ENCODE measurements at places on chromosomes 11 and 22.

GRCh38 chr11:122813176-122813893 is 25.0 kb upstream of the CRTAM start:
- DNase-seq: no peak

- DNase-seq: no peak
These were observed 62.9 kb downstream of the FAM83F start for GRCh38 chr22:40057652-40058051.

DNA sequence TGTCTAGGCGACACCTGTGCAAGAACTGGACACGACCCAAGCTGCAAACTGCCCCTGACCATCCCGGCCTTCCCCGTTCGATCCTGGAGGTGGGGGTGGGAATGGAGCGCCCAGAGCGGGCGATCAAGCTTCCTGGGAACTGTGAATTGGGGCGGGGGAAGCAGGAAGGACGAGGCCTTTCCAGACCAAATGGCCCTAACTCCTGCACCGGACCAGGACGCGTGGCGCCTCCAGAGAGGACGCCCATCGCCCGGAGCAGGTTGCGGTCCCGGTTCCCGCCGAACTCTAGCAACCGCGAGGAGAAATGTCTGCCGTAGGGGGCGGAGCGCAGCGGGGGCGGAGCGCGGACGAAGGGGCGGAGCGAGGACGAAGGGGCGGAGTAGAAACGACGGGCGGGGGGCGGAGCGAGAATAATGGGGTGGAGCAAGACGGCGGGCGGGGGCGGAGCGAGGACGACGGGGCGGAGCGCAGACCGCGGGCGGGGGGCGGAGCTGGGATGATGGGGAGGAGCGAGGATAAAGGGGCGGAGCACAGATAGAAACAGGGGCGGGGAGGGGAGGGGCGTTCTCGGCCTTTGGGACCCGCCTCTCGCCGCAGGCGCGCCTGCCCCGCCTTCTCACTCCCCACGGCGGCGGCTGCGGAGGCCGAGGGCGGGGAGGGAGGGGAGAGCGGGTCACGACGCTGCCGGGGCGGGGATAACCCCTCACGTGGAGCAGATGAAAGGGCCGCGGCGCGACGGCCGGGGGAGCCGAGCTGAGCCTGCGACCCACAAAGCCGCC is at the start of gene ZNRF3:
TSS of gene ZNRF3 (plus strand) at position 695 of the 779 bp plus-strand sequence. CDS start 195 bp downstream, outside the sequence.
- peak; percentile 97 for DNase-seq

- no peak for DNase-seq
These were observed 1160.6 kb downstream of the TBC1D22A start for GRCh38 chr22:47923011-47923427.

DNA sequence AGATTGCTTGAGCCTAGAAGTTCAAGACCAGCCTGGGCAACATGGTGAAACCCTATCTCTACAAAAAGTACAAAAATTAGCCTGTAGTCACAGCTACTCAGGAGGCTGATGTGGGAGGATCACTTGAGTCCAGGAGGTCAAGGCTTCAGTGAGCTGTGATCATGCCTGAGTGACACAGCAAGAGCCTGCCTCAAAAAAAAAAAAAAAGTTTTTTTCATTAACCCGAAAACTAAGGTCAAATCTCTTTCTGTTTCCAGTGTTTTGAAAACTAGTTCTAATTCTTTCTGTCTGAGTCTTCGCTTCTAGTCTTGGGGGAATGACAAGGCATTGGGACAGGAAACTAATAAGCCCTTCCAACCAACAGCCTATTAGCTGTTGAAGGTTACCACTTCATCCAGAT is 57.6 kb downstream of the LIF start:
- DNase-seq: no peak

- DNase-seq: no peak
These were observed 3.4 kb downstream of the IRF7 start for GRCh38 chr11:612201-612960.

DNA sequence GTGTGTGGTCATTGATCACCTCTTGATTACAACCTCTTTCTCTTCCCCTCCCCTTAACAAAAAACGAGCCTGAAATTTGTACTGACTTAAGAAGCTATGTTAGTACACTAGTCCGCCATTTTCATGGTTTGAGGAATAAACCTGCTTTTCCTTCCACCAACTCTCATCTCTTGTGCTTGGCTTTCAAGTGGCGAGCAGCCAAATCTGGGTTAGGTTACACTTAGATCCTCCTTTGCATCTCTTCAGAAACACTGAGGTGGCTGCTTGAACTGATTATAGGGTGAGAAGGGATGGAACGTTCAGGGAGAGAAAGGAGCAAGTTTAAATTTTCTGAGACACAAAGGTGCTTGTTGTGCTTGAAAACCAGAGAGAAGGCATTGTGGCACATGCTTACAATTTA is 2171.4 kb downstream of the LRRC4C start:
- DNase-seq: no peak

- no peak for DNase-seq
These were observed 71.6 kb downstream of the ST3GAL4 start for GRCh38 chr11:126426820-126427749.

DNA sequence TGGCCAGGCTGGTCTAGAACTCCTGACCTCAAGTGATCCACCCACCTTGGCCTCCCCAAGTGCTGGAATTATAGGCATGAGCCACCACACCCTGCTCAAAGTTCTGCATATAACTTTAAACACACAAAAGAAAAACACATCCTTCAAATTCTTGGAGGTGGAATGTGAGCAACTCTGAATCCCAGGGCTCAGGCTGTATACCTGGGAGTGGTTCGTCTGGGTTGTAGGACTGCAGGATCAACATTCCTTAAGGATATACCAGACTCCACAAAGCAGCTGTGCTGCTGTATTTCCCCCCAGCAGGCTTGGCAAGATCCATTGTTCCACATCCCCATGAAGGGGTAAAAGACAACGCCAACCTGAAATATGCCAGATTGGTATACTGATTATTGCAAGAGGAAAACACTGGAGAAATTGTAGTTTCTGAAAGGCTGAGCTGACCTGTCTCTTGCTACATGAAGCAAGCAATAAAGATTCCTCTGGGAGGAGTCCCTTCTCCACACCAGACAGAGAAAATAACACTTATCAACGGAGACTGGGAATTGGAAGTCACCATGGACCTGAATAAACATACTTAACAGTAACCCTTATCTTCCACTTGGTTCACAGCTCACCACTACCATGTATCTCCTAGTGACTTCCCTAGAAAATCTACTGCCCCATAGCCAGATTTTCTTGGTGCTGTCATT is 12.2 kb upstream of the RPS3 start:
- DNase-seq: peak; percentile 26

DNA sequence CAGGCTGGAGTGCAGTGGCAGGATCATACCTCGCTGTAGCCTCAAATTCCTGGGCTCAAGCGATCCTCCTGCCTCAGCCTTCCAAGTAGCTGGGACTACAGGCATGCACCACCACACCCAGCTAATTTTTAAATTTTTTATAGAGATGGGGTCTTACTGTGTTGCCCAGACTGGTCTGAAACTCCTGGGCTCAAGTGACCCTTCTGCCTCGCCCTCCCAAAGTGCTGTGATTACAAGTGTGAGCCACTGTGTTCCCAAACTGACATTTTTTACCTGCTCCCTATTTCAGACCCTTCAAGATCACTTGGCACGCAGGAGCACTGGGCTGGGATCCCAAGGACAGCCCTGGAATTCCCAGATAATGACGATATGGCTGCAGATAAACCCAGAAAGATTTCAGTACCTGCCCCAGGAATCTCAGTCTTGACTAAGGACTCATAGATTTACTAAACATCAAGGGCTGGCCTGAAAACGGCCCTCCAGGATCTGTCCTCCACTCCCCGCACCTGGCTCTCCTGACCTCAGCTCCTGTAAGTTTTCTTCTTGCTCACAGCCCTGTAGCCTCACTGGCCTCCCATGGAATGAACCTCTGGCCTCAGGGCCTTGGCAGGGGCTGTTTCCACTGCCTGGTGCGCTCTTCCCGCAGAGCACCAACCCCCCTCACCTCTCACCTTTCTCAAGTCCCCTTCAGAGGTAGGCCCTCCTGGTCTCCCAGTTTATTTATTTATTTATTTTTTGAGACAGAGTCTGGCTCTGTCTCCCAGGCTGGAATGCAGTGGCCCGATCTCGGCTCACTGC is 3.6 kb upstream of the CSNK1E start:
- no peak for DNase-seq

GRCh38 chr11:88115828-88116755 is 59.2 kb downstream of the RAB38 start:
- DNase-seq: no peak

DNA sequence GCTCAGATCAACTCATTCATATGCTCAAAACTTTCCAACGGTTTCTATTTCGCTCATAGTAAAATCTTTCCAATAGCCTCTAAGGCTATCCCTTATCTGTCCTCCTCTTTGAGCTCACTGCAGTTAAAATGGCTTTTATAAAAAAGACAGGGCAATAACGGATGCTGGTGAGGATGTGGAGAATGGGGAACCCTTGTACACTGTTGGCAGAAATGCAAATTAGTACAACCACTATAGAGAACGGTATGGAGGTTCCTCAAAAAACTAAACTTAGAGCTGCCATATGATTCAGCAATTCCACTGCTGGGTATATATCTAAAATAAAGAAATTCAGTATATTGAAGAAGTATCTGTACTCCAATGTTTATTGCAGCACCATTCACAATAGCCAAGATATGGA is 345.6 kb downstream of the DLG2 start:
- no peak for DNase-seq

- no peak for DNase-seq
These were observed 819.9 kb downstream of the FAM181B start for GRCh38 chr11:81913793-81914192.

- no peak for DNase-seq
These were observed 61.7 kb downstream of the PTPRJ start for GRCh38 chr11:48041877-48042695.
